ENCODE measurements at places on chromosomes 1 and 21.

GRCh38 chr21:46229133-46229922 lies 754 bp upstream of the LSS start:
- DNase-seq = no peak

GRCh38 chr1:87167848-87168525 lies 160.7 kb upstream of the LMO4 start:
- no peak for DNase-seq

GRCh38 chr1:147669469-147670318 lies 630 bp downstream of the ACP6 start:
- DNase-seq = peak; percentile 11

GRCh38 chr1:18089488-18089887 lies 18.1 kb upstream of the IGSF21 start:
- DNase-seq = no peak

DNA sequence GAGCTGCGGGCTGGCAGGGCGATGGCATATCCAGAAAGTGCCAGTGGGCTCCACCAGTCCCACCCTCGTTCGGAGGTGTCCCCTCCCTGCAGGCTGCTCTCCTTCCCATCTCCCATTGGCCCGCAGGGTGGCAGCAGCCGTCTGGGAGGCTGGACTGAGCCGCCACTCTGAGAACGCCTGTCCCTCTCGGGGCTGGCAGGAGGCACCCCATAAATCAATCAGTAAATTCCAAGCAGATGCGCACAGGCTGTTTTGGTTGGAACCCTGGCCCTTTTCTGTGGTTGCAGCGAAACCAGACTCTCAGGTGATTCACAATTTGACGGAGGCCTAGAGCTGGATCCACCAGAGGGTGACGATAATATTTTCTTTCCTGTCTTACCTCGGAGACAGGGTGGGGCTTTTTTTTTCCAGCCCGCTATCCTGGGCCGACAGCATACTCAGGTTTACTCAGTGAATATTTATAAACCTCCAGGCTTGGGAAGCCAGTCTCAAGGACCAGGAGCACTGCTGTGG lies 99.7 kb downstream of the GLIS1 start:
- no peak for DNase-seq

DNA sequence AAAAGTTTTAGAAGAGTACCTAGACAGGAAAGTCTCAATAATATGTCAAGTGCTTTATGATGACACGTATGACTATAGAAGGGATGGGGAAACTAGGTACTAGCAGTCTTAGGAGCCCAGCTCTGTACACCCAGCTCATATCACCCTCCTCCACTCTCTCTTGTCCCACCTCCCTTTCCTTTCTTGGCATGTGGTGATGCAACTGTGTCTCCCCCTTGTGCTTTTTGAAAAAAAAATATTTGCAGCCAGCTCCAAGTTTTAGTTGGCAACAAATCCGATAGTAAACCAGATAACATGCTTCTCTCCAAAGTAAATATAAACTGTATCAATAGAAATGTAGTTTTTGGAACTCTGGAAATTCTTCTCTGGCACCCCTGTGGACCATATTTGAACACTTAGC lies 280.7 kb downstream of the PDE4B start:
- DNase-seq = no peak

DNA sequence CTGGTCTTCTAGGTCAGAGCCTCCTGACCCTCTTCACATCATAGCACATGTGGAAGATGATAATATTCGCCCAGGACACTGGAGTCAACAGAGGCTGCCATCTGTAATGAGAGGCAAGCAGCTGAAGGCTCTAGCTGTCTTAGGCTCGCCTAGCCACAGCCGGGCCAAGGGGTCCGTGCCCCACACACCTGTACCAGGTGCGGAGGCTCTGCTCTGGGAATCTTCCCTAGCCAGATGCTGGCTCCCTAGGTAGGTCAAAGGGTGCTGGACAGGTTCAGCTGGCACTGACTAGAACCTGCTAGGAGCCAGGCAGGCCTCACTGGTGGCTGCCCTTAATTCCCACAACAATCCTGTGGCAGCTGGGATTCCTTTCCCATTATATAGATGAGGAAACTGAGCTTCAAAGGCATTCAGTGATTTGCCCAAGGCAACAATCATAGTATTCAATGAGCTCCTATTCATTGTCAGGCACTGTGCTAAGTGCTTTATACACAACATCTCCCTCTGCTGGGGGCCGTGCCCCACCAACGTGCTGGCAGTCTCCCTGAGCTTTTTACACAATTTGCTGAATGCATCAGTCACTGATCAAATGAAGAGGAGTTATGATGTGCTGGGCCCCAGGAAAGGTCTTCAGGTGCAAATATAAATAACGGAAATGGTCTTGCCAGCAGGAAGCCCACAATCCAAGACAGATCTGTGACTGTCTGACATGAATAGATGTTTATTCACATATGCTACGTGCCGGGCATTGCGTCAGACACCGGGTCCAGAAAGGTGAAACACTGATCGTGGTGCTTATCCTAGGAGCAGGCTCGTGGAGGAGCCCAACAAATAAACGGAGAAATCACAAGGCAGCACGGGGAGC lies 58.0 kb downstream of the DDX20 start:
- DNase-seq = no peak

GRCh38 chr1:77021732-77022131 lies 154.5 kb downstream of the ST6GALNAC5 start:
- DNase-seq = no peak

DNA sequence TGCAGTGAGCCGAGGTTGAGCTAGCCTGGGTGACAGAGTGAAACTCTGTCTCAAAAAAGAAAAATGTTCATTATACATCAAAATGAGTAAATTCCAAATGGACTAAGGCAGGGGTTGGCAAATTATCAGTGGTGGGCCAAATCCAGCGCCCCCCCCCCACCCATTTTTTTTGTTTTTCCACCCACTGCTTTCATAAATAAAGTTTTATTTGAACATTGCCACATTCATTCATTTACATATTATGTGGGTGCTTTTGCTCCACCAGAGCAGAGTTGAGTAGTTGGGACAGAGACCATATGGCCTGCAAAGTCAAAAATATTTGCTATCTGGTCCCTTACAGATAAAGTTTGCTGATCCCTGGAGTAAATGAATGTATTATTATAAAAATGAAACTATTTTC lies 99.4 kb downstream of the ZMYM4 start:
- no peak for DNase-seq

GRCh38 chr1:206717674-206717989 lies 32.9 kb downstream of the MAPKAPK2 start:
- DNase-seq = no peak

- DNase-seq = no peak
These were observed 45.9 kb downstream of the SYF2 start for GRCh38 chr1:25186161-25187007.

DNA sequence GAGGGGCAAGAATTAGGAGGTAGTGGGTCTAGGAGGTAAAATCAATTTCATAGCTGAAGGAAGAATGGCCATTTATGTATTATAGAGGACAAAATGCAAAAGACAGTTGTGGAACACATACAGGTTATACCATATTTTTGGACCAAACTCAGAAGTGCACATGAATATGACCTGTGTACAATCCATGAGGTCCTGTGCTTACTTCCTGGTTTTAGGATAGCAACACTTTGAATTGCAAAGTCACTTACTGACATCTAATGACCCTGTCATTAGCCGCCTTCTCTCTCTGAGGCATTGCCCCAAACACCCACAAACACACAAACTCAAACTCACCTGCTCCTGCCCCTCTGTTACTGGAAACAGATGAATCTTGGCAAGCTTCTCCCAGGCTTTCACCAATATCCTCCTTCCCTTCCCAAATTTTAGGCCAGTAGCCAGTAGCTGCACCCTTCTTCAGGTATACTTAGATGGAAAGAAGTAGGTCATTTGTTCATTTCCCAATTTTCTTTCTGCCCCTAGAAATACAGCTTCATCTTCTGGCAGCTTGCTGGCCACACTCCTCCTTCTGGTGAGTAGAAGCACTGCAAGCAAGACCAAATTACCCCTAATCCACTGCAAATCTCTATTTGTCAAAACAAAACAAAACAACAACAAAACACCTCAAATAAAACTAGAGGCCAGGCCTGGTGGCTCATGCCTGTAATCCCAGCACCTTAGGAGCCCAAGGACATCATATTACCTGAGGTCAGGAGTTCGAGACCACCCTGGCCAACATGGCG lies 13.7 kb upstream of the RPL5 start:
- no peak for DNase-seq

DNA sequence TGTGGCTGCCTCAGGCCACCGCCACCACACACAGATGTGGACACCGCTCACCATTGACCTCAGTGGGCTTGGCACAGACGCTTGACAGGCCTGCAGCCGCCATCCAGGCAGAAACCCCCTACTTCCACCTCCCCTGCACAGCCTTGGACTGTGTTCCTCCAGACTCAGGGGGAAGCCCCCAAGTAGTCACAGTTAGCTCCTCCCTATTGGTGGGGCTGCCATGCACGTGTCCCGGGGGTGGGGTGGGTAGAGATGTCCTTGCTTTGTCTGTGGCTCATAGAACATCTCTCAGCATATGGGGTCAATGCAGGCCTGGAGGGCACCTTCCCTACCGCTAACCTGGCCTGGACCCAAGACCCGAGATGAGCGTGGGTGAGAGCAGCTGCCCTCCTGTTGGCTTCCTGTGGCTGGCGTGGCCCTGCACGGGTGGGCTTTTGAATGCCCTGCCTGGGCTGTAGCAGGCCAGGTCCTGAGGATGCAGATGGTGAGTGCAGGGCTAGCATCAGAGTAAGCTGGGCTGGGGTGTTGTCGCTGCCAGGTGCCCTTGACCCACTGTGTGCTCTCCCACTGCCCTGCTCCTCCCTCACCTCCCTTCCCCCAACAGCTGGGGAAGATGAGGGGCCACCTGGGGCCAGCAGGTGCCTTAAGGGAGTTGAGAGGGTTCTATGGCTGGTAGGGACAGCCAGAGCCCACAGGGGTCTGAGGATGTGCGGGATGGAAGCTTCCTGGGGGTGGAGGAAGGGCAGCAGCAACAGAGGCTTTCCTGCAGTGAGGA lies 6.2 kb downstream of the CROCC start:
- DNase-seq = no peak

DNA sequence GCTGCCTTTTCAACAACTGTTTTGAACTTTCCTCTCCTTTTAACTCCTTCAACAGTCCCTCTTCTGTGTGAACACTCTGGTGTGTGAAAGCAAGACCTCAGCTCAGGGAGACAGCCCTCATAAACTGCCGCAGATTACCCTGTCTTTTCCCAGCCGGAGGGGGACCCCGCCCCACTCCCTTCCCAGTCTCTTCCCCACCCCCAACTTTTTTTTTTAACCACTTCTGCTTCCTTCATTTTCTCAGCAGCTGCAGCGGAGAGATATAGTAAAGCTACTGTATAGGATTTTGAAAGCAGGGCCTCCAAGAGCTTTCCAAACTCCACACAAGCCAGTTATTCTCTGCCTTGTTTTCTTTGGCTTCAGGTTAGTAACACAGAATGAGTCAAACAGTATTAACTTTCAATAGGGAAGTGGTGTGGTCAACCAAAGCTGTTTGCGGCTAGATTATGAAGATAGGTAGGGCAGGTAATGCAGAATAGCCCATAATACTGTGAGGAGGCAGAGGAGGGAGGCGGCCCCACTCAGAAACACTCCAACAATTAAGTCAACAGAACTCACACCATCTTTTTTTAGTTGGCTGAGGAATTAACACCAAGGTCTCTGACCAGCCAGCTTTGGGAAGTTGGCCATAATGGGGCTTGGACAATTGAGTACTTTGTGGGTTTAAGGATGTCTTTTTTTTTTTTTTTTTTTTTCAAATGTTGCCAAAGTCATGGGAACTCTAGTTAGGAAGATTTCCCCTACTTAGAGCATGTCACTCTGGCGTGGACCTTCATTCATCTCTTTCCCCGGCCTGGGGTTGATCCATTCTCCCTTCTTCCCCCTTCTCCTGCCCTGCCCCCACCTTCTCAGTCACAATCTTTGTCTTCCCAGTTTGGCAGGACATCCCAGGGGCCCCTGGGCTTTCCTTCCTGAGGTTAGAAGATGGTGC lies 177.0 kb downstream of the CLIC6 start:
- DNase-seq = peak; percentile 12

- DNase-seq = no peak
These were observed 664.1 kb upstream of the CAMK1G start for GRCh38 chr1:208919371-208919770.

DNA sequence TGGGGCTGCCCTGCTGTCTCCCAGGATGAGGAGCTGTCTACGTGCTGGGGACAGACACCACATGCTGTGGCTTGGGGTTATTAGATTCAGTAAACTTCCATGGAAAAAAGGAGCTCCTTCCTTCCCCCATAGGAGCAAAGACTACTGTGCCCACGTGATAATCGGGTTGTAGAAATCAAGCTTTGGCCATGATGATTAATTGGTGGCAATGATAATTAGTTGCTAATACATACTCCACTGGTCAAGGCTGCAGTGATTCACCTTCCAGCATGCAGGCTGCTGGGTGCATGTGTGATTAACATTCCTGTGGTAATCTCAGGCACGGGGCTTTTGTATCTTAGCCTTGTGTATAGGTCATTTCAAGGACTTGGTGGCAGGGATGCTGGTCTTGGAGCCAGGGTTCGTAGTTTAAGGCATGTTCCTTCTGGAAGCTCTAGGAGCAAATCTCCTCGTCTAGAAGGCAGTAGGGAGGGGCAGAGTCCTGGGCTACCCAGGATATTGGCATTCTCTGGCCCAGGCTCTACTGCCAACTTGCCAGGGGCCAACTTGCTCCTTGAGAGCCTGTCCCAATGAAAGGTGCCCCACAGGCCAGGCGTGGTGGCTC lies 41.4 kb downstream of the TMCO4 start:
- DNase-seq = no peak

DNA sequence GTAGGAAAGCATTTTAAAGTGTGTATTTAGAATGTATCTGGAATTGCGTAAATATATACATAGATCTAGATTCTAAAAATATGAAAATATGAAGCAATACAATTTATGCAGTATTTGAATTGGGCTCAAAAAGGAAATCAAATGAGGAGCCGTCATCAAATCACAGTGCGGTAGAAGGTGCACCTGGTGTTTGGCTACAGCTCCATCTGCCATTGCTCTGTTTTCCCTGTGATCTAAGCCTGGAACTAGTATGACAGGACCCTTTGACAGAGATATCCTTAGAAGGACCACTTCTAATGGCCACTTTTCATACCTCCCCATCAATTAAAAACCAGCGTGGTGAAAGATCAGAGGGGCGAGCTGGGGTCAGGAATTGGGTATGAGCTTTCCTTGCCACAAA lies 202.6 kb downstream of the NFIA start:
- DNase-seq = no peak

DNA sequence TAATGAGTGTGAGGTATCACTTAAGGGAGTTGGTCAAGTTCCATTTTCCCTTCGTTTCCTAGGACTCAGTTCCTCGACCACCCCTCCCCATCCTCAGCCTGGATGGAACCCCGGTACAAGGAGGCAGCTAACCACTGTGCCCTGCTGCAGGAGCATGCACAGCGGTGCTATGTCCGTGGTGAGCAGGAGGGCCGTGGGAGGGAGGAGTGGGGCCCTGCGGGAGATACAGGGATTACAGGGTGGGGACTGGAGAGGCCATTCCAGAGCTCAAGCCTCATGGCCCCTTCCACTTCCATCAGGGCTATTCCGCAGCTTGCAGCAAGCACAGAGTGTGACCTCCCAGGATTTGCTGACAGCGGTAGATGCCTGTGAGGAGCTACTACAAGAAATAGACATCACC lies 25.8 kb downstream of the HYI start:
- DNase-seq = no peak

- no peak for DNase-seq
These were observed 3.5 kb downstream of the TNFRSF1B start for GRCh38 chr1:12170263-12170671.

- DNase-seq = no peak
These were observed 60.5 kb downstream of the ERI3 start for GRCh38 chr1:44294588-44295007.

Measured in activated T-cell treated with anti-CD3 and anti-CD28 coated beads for 24 hours (primary cell).